ENCODE measurements at places on chromosomes 1 and 21.

DNA sequence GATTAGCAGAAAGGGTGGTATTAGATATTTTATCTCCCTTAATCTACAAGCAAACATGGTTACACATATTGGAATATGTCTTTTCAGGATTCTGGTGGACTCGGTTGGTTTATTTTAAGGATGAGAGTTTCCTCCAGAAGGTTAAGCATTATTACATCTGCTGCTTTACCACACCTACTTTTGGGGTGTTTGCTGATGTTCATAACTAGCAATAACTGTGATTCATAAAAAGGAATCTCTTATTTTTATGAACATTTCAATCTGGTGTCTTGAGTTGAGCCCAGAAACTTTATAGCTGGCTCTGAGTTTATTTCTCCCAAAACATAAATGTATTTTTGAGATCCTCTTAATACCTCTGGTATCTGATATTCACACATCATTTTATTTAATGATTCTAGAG is 82.7 kb downstream of the LRRC8D start:
- DNase-seq = no peak

GRCh38 chr1:153985341-153985912 is 712 bp downstream of the RAB13 start:
- no peak for DNase-seq

- DNase-seq = no peak
Measured at GRCh38 chr1:175820456-175821025, 77.1 kb upstream of the TNR start.

DNA sequence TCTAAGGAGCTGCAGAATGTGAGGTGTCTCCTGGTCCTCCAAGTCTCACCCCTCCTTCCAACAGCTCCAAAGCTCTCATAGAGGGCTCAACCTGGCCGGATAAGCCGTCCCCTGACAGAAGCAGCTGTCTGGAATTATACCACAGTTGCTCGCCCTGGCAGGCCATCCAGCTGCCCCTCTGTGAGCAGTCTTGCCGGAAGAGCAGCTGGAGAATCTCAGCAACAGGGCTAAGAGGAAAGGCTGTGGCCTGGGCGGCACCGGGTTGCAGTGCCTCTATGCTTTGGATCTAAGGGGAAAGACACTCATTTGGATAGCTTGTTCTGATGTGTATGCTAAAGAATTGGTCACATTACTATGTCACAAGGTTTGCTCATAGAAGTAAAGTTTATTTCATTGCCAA is 12.4 kb downstream of the TMCC2 start:
- no peak for DNase-seq

- DNase-seq = no peak
Measured at GRCh38 chr1:118659646-118660045, 328.5 kb downstream of the TBX15 start.

GRCh38 chr1:997713-997992 is 2.2 kb downstream of the HES4 start:
- DNase-seq = no peak

DNA sequence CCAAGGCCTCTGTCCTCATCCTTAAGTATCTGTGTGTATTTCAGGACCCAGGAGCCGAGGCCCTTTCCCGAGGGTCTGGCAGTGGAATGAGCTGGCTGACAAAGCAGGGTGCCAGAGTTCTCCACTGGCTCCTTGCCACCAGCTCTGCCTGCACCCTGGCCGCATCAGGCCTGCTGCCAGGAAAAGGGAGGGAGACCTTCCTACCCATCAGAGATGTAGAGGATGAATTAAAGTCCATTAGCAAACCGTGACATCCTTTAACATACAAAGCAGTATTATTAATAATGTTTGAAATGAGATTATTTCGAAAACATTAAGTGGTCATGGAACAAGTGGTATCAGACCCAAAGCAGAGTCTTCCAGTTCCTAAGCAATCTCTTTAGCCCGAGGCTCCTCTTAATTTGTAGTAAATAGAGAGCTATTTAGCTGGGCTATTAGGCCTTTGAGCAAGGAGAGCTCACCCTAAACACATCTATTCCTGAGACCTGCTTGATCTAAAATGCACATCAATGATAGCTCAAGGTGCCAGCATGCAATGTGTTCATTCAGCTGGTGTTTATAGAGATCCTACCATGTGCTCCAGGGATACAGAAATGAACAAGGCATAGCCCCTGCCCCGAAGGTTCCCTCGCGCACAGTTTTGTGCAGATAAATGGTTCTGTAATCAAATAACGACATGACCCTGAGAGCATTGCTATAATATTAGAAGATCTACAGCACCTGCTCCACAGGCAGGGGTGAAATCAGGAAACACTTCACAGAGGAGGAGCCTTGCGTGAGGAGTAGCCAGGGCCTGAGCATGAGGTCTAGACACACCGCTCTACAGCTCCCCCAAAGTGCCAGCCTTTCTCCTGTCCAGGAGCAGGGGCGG is 44.0 kb downstream of the FAM163A start:
- no peak for DNase-seq

DNA sequence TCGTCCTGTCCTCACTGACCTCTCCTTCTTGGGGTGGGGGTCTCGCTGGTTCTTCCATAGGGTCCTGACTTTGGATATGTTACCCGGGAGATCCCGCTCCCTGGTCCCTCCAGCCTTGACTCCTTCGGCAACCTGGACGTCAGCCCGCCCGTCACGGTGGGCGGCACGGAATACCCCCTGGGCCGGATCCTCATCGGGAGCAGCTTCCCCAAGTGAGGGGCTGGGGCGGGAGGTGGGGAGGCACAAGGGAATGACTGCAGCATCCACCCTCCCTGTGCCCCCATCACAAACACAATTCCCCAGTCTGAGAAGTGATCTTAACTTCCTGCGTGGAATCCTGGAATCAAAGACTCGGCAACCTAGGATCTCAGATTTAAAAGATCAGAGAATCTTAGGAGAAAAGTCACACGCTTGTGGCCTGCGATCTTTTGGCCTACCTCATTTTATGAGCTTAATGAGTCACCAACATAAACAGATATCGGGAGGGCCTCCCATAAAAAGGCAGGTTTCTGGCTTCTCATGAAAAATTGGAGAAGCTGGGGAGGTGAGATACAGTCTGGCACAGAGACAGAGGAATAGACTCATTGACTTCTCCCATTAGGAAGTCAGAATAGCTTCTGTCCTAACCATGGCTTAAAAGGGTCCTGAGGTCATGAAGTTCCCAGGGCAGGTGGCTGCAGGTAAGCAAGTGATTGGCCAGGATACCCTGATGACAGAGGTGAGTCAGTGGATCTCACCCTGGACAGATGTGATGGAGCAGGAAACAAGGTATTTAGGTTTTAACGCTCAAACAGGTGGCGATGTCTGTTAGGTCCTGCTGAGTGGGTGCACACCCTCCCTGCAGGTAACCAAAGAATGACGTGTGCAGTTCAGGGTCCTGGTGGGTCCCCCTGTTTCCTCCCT is 15.9 kb upstream of the PADI3 start:
- no peak for DNase-seq

- DNase-seq = no peak
Measured at GRCh38 chr1:18554597-18554996, 73.9 kb downstream of the KLHDC7A start.

GRCh38 chr21:17089091-17089491 is 423.8 kb upstream of the CXADR start:
- no peak for DNase-seq

DNA sequence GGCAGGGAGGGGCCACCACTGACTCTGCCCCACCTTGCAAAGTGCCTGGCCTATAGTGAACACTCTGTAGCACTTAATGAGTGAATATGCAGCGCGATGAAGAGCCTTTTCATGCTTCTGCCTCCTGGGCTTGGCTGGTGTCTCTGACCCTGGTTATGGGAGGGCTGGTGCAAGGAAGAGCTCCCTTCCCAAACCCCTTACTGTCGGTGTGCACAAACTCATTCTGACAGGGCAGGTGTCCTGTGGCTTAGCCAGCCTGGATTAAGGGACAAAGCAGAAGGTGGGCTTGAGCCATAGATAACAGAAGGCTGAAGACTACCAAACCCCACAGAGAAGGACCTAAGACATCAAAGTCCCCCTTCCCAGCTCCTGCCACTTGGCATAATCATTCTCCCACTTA is 2.0 kb upstream of the NCMAP start:
- DNase-seq = no peak

DNA sequence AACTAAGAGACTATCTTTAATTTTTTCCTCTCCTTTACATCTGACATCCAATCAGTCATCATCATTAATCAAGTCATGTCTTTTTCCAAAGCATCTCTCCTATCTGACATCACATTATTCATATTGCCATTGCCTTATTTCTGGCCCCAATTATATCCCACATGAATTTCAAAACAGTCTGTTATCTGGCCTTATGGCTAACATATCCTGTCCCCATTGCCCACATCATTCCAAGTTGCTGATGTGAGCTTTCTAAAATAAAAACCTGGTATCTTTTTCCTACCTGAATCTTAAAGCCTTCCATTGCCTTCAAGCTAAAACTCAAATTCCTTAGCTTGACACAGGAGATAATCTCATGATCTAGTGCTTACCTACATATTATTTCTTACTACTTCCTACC is 283.9 kb downstream of the LRRC40 start:
- DNase-seq = no peak

- DNase-seq = no peak
Measured at GRCh38 chr1:159826441-159827101, at the start of gene SLAMF8. Gene SLAMF8, plus strand, starts transcription at chr1:159826873. Its CDS starts 26 bp downstream, at chr1:159826899.

GRCh38 chr1:25338188-25338981 is at the start of gene TMEM50A:
Gene TMEM50A, plus strand, starts transcription at chr1:25338334. Its CDS starts 2,153 bp downstream, at chr1:25340487.
- peak; percentile 81 for DNase-seq

DNA sequence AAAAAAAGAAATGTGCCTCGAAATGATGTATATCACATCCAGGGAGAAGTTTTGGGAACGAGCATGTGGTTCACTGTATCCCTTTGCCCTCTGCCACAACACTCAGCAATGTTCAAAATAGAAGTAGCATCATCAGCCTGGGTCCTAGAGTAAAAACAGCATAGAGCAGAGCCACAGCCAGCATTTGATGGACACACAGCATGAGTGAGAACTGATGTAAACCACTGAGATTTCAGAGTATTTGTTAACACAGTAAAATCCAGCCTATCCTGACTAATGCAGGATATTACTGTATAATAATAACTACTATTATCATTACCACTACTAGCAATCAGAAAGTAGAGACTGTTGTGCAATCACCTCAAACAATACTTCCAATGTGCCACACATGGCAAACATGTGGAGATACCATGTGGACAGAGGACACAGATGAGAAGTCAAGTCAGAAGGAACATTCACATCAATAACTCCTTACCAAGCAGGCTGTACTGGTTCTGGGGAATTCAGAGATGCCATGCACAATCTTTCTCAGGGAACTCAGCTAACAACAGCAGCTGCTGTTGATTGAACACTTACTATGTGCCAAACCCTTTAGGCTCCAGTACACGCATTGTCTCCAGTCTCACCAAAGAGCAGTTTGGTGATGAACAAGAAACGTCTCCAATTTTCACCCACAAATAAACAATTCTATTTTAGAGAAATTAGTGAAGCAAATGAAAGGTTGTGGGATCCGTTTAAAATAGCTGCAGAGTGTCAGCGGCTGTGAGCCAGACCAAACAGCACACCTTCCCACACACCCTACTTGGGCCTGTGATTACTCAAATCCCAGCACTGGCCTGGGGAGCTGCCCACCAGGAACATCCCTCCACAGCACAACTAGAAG is 16.6 kb upstream of the GFI1 start:
- DNase-seq = no peak

All from T-helper 1 cell (primary cell).